ENCODE measurements at places on chromosomes 3 and 15.
A peak's percentile ranks its signal among the peaks of the same experiment; 100 is the strongest.

DNA sequence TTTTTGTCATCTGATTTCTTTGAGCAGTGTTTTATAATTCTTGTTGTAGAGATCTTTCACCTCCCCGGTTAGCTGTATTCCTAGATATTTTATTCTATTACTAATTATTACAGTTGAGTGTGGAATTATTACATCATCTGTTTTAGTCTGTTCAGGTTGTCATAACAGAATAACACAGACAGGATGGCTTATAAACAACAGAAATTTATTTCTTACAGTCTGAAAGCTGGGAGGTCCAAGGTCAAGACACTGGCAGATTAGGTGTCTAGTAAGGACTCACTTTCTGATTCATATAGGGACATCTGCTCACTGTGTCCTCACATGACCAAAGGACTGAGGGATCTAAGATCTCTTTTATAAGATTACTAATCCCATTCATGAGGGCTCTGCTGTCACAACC, 121.3 kb upstream of the THBS1 start:
- DNase-seq = no peak

- no peak for DNase-seq
These were observed 56.8 kb downstream of the DNAH1 start for GRCh38 chr3:52372822-52373504.

DNA sequence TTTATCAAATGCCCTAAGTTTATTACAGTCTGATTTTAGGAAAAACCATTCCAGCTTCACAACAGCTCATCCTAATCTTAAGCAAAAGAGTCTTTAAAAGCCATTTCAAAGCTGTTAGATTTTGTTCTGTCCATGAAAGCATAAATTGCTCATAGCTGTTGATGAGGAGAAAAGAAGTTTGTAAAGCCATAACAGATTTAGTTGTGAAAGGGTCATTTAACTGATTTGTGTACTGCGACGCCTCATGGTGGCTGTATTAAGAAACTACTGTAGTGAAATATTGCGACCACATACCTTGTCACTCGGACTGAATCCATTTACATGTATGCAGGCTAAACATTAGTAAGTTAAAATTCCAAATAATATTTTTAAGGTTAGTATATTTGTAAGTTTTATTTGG, 20.9 kb downstream of the BBX start:
- no peak for DNase-seq

DNA sequence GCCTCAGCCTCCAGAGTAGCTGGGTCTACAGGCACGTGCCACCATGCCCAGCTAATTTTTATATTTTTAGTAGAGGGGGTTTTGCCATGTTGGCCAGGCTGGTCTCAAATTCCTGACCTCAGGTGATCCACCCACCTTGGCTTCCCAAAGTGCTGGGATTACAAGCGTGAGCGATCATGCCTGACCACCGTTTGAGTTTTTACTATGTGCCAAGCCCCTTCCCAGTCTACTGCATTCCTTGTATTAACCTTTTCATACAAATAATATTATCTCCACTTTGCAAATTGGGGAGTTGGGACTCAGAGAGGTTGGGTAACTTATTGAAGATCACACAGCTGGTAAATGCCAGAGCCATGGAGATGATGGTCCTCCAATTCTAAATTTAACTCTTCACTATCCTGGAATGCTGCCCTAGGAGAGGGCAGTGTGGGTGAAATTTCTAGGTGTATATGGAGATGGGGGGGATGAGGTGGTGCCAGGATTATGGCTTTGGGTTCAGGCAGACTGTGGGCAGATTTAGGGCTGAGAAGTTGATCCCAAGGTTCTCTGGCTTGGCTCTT, 1.0 kb upstream of the PXK start:
- no peak for DNase-seq

DNA sequence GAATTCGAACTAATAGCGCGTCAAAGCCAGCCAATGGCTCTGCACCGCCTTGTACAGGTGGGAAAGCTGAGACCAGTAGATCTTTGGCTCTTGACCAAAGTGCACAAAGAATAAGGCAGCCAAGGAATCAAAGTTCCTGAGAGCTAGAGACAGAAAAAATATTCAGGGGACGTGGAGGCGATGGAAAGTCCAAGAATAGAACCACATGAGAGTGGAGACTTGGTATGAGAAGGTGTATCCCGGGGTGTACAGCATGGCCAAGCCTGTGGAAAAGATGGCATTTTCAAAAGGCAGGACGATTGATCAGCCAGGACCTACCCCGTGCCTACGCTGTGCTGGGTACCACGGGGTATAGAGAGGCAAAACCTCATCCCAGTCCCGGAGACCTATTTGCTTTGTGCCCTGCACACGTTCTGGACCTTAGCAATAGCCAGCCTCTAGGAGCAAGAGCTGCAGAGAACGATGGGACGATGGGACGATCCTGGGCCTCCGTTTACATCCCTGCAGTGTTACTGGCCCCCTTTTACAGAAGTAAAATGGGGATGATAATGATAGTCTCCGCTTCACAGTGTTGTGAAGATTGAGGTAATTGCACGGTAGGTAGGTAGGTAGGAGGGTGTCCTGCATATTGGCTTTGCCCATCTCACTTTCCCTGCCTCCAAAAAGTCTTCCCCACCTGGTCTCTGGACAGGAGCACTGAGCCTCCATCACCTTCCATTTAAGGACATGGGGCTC, 583 bp upstream of the RBSN start:
- no peak for DNase-seq

- peak; percentile 19 for DNase-seq
These were observed 585 bp downstream of the KIF23 start for GRCh38 chr15:69414701-69415167.

- DNase-seq = no peak
These were observed 13.0 kb downstream of the IRAK2 start for GRCh38 chr3:10177737-10178136.

DNA sequence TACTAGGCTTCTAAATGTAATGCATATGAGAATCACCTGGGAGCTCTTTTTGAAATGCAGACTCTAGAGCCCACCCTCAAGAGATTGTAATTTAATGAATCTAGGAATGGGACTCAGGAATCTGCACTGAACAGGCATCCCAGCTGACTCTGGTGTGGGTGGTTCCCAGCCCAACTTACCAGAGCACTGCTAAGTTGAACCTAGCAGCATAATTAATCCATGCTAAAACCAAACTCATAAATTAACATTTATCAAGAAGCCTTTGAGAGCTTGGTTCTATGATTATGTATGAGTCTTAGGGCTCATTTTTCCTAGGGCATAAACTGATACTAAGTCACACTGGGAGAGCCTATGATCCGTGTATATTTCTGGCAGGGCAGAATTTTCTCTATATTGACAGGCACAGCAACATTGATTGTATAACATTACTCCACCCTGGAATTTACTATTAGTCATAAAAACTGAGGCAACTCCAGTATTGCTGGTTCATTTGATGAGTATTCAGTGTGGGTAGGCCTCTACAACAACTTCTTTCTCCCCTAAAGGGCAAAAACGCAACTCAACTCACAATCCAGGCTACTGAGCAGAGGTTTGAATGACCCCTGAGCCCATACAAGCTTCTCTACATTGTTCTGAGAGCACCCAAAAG, 10.7 kb upstream of the CSTA start:
- no peak for DNase-seq

- DNase-seq = no peak
These were observed 62.7 kb downstream of the SCN5A start for GRCh38 chr3:38586546-38587520.

- no peak for DNase-seq
These were observed at the start of gene CDCP1 for GRCh38 chr3:45145681-45146614. Gene CDCP1 (minus strand): TSS chr3:45146378. CDS start chr3:45146287, 91 bp downstream.

- DNase-seq = no peak
These were observed 83.6 kb downstream of the SLC7A14 start for GRCh38 chr3:170502297-170502696.

DNA sequence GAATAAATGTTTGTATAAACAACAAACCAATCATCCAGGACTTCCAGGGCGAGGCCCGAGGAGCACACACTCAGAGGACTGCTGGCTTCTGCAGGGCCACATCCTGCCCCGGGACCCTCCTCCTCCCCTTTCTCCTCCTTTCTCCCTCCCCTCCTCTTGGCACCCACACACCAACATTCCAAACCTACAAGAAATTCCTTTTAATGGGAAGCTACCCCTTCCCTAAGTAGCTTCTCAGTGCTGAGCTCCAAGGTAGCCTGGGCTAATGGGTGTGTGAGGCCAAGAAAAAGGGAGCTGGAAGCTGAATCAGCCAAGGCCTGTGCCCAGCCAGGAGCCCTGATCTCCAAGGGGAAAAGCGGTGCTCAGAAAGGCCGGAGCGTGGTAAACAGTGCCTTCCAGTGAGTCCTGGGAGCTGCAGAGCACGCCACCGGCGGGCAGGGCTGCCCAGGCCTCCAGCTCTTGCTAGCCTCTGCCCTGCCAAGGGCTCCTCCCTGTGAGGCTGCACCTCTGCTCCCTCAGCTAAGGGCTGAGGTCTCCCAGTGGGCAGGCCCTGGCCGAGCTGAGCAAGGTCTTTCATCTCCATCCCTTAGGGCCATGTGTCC, 3.9 kb downstream of the ITIH3 start:
- DNase-seq = no peak

GRCh38 chr15:82871358-82871757, 61.9 kb downstream of the WHAMM start:
- DNase-seq = no peak

DNA sequence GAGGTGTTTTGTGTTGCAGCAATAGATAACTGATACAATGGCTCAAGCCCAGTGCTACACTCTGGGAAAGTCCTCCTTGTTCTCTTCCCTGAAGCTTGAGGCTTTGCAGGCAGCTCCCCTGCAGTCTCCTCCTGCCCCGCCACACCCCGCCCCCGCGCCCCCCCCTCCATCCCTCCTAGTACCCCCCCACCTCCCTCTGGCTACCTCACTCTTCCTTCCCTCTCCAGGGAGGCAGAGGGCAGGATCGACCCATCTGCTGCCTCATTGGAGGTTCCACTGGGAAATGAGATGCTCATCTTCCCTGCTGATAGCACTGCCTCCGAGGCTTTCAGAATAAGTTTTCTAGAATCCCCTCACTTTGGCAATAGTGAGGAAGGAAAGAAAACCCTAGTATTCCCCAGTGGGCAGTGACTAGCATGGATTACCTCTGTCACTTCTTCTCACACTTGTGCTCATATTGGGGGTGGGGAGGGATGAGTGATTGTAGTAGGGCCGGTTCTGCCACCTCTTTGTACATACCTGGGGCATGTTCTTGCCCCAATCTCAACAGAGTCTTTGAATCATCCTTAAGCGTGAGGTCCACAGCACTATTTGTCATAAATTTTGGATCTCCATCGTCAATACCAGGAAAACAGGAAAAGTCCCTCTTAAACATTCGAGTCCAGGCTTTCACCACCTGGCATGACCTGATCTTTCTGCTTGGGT, 16.3 kb upstream of the RAB7A start:
- DNase-seq = no peak

GRCh38 chr15:56598991-56599390, 134.1 kb upstream of the MNS1 start:
- DNase-seq = no peak

DNA sequence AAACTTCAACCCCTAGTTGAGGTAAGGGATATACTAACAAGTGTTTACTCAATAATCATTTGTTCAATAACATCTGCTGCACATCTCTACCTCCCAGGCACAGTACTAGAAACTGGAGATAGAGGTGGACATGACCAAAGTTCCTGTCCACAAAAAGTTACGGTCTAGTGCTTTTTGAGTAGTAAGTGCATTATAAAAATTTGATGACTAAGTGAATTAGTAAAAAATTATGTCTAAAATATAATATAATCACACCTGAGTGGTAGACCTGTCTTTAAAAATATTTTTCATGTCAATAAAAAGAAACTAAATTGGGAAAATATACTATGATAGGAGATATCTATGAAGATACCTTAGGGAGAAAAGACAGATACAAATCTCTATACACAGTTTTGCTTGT, 121.5 kb upstream of the FHIT start:
- no peak for DNase-seq

DNA sequence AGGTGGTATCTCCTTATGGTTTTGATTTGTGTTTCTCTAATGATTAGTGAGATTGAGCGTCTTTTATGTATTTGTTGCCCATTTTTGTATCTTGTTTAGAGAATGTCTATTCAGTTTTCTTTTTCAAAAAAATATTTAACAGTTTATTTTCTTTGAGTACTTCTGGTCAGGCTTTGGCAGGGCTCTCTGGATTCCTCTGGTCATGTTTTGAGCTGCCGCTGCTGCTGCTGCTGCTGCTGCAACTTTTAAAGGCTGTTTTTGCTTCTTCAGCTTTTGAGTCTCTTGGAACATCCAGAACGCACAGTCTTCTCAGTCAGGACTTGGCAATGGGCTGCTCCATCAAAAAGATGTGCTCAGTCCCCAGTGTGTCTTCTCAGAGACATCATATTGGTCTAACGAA, 40.1 kb downstream of the REC114 start:
- DNase-seq = no peak

GRCh38 chr3:123871946-123872345, 12.2 kb downstream of the MYLK start:
- no peak for DNase-seq

GRCh38 chr3:181464033-181464694, 247.6 kb upstream of the SOX2 start:
- DNase-seq = no peak

DNA sequence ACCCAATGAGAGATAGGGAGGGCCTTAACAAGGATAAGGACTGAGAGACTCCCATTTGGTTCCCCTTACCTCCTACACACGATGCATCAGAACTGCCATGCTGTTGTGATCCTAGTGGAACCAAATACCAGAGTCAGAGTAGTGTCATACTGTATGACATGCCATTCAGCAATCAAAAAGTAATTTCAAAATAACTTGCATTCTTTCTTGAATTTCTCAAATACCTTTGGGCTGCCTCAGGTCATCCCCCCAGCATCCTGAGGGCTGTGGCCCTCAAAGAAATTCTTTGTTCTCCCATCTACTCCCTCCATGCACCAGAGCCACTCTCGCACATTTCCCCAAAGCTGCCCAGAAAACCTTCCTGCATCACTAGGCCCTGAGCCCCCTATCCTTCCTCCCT, 68.9 kb upstream of the PPP2R3A start:
- DNase-seq = no peak

DNA sequence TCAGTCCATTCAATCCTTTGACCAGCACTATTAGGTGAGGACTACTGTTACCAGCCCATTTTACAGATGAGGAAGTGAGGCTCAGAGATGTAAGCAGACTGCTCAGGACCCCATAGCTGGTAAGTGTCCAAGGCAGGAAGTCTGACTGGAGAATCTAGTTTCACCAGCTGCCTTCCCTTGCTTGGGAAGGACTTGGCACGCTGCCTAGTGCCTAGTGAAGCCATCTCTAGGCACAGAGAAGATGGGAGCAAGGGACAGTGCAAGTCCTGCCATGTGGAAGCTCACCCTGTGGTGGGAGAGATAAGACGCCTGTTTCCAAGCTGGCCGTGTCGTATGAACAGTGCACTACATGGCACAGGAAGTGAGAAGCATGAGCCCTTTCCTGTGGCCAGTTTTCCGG, 111.8 kb upstream of the TMC3 start:
- DNase-seq = no peak

All from activated CD4-positive, alpha-beta T cell treated with anti-CD3 and anti-CD28 coated beads, Interleukin-2, Interleukin-4, amounts not matched to agents 100 ng/mL and 50 ng/mL, durations not matched to agents 16 hours and 8 hours (primary cell).